ENCODE measurements at places on chromosomes 4 and X. TPM values are rescaled to one million over a fixed set of nuclear protein-coding genes. Genes with fewer than 3 reads are reported as not detected.

Gene PRDM5
- total RNA-seq: not detected

Gene TMEM47
- not detected for total RNA-seq

Gene CYTL1
- not detected for total RNA-seq

Gene LONRF3
- 1.3 TPM for total RNA-seq

Gene SEL1L3
- 113 TPM for total RNA-seq

Gene DUSP21
- total RNA-seq: not detected

Gene VEGFD
- not detected for total RNA-seq

Gene SCLT1
- 25.0 TPM for total RNA-seq

Gene SLC6A14
- total RNA-seq: not detected

Gene PPARGC1A
- not detected for total RNA-seq

Gene NDST4
- not detected for total RNA-seq

DNA sequence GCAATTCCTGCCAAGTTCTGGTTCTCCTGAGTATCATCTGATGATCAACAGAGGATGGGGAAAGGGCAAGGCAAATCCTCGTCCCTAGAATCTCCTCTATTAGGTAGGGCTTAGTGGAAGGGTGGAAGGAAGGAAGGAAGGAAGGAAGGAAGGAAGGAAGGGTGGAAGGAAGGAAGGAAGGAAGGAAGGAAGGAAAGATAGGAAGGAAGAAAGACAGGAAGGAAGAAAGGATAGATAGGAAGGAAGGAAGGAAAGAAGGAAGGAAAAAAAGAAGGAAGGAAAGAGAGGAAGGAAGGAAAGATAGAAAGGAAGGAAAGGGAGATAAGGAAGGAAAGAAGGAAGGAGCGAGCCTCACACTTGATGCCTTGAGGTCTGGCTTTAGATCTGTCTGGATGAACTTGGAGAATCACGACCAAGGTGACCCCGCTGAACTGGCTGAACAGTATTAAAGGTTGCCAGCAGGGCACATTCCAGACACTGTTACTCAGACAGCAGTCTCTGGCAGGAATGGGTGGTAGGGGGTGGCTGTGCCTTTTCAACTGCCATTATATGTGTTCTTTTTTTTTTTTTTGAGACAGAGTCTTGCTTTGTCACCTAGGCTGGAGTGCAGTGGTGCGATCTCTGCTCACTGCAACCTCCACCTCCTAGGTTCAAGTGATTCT lies 57.1 kb downstream of the MAP7D2 start:
- no peaks in the 10 kb centered on the region for H3K36me3 ChIP-seq
- H3K27ac ChIP-seq: no peak overlapping the region
- no peaks in the 10 kb centered on the region for H3K27me3 ChIP-seq
- peaks cover 32% of the 10 kb centered on the region for H3K4me1 ChIP-seq

DNA sequence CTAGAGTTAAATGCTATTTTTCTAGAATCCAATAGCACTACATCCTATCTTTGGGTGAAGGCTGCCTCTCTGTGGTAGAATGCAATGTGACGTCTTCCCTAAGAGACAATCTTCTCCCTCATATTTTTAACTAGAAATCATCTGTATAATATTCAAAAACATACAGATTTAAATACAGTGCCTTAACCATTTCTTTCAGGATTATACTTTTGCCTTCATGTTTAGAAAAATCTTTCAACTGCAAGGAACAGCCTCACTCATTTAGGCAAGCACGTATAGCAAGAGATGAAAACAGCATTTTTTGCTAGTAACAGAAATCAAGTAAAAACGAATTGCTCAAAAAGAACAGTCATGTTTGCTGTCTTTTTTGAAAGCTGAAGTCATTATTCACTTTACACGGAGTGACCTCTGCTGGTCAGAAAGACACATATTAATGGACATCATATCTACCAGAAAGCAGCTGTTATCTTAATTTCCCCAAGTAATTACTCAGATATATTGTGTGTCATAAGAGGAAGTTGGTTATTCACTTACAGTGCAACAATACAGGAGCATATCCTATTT lies 422.3 kb downstream of the STPG2 start:
- no peak overlapping the region for H3K4me3 ChIP-seq
- no peaks in the 10 kb centered on the region for H3K36me3 ChIP-seq
- no peak overlapping the region for H3K27ac ChIP-seq

GRCh38 chr4:156169011-156169410 lies 215.3 kb upstream of the CTSO start:
- no peak for DNase-seq
- no peaks in the 10 kb centered on the region for H3K36me3 ChIP-seq
- H3K4me3 ChIP-seq: no peak overlapping the region
- no peak overlapping the region for H3K27ac ChIP-seq
- H3K27me3 ChIP-seq: no peaks in the 10 kb centered on the region

DNA sequence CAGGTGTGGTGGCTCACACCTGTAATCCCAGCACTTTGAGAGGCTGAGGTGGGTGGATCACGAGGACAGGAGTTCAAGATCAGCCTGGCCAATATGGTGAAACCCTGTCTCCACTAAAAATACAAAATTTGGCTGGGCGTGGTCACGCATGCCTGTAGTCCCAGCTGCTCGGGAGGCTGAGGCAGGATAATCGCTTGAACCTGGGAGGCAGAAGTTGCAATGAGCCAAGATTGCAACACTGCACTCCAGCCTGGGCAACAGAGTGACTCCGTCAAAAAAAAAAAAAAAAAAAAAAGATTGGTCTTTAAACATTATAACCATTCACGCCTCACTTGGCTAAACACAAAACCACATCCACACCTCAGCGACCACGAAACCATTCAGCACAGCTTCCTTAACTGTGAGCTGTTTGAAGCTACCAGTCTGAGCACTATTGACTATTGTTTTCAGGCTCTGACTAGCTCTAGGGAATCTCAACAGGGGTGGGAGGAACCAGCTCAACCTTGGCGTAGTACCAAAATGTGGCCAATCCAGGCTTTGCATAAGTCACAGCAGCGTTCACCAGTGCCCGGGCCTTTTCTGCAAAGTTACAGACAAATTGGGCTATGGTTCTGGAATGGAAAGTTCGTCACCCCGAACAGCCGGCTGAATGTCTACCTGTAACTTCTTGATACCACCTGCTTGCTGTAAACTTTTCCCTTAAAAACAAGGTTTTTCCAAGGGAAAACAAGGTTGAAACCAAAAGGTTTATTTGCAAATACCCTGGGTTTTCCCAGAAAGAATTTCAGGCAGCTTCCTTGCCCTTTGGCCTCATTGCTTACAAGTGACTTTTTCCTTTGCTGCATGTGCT lies 73.6 kb upstream of the DHX15 start:
- H3K27me3 ChIP-seq: peaks cover 32% of the 10 kb centered on the region
- H3K4me3 ChIP-seq: no peak overlapping the region
- H3K4me1 ChIP-seq: peaks cover 5% of the 10 kb centered on the region
- no peak overlapping the region for H3K27ac ChIP-seq

DNA sequence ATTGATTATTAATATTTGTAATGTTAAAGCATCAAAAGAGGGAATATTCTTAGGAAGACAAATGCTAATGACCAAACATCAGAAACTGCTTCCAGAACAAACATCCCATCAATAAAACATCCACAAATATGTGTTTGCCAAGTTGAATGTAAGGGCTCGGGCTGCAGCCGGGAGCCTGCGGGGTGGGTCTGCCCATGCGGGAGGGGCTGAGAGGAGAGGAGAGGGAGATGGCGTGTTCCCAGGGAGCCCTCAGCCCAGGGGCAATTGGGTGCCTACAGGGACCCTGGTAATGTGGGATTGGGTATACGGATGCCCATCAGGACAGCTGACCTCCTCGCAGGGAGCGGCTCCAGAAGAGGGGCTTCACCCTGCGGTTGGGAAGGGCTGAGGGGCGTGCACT lies 38.4 kb upstream of the PSAPL1 start:
- H3K36me3 ChIP-seq: no peaks in the 10 kb centered on the region
- no peak overlapping the region for H3K4me3 ChIP-seq
- no peak overlapping the region for H3K27ac ChIP-seq
- DNase-seq: no peak

DNA sequence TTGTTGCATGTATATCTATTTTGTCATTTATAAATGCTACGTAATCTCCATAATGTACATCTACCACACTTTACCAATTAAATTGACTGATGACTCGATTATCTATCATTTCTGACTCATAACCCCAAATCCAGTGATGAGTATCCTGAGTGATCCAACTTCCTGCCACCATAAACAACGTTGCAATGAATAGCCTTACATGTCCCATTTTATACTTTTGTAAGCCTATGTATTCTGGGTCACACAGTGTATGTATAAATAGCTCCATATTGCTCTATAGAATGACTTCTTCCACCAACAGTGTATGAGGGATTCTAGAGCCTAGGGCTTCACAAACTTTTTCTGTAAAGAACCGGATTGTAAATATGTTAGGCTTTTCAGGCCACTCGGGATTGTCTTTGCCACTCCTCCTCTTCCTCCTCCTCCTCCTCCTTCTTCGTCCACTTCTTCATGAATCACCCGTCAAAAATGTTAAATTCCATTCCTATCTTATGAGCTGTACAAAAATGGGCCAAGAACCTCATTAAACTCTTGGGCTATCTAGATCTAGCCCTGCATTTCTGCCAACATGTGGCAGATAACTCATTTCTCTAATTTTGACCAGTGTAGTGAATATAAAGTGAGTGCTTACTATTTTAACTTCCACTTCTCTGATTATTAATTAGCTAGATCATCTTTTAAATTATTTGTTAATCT lies 672.2 kb upstream of the AMOT start:
- no peaks in the 10 kb centered on the region for H3K4me1 ChIP-seq
- no peaks in the 10 kb centered on the region for H3K36me3 ChIP-seq
- no peaks in the 10 kb centered on the region for H3K27me3 ChIP-seq

GRCh38 chr4:87087420-87087819 lies 133.0 kb downstream of the KLHL8 start:
- no peaks in the 10 kb centered on the region for H3K27me3 ChIP-seq
- no peak overlapping the region for H3K4me3 ChIP-seq
- H3K4me1 ChIP-seq: peaks cover 7% of the 10 kb centered on the region
- DNase-seq: no peak

DNA sequence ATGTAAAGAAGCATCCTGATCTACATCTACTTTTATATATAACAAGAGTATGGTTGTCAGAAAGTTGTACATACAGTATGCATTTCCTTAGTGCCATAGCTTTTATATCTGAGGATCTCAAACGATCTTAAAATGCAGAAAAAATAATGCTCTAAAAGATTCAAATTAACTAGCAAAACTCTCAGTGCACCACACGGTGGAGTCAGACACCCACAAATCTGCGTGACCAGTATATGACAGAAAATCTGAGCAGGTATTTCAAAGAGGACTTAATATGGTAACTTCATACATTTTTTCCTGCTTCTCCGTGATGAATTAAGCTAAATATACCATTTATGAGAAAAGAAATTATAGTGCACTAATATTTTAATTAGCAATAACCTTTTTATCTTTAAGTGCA lies 803.0 kb downstream of the DMD start:
- H3K27ac ChIP-seq: no peak overlapping the region
- DNase-seq: no peak
- no peaks in the 10 kb centered on the region for H3K4me1 ChIP-seq

DNA sequence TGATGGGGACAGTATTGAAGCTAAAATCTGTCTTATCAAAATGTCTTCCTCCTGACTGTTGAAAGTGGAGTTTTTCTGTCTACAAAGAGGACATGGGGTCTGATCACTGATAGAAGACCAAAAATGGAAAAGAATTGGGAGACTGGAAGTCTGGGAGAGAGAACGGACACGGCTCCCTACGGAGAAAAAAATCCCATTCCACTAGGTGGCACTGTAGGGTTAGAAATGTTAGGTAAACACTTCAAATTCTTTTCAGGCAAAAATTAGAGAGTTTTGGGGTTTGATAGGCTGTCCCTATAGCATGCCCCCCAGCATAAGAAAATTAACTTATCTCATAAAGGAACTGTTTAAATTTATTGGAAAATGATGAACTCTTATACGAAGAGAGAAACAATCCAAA lies 200.5 kb downstream of the FAM133A start:
- no peaks in the 10 kb centered on the region for H3K27me3 ChIP-seq
- H3K4me3 ChIP-seq: no peak overlapping the region
- no peak overlapping the region for H3K27ac ChIP-seq

- no peak overlapping the region for H3K4me3 ChIP-seq
- no peaks in the 10 kb centered on the region for H3K36me3 ChIP-seq
- DNase-seq: no peak
- H3K4me1 ChIP-seq: no peaks in the 10 kb centered on the region
Measured at GRCh38 chr4:76363556-76364290, 57.2 kb downstream of the STBD1 start.

DNA sequence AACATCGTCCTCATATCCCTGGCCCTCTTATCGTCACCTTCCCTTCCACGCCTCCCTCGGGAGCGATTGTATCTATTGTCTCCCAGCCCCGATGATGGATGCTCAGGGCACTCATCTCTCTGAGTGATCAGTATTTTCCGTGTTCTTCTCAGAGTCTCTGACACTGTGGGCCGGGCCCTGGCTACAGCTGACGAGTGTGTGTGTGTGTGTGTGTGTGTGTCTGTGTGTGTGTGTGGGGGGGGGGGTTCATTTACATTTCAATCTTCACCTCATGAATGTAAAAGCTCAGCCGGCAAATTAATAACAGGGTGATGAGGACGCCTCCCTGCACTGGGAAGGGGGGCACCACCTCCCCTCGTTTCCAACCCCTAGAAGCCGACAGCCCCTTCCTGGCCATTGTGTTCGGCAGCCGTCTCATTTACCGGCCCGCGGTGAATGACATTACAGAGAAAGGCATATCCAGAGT lies 159.5 kb downstream of the SHOX start:
- no peaks in the 10 kb centered on the region for H3K4me1 ChIP-seq
- no peak for DNase-seq

GRCh38 chr4:176404621-176405020 lies 84.9 kb downstream of the SPCS3 start:
- no peak overlapping the region for H3K27ac ChIP-seq
- H3K4me3 ChIP-seq: no peak overlapping the region
- no peaks in the 10 kb centered on the region for H3K27me3 ChIP-seq
- no peaks in the 10 kb centered on the region for H3K4me1 ChIP-seq
- no peaks in the 10 kb centered on the region for H3K36me3 ChIP-seq

- DNase-seq: no peak
- no peaks in the 10 kb centered on the region for H3K27me3 ChIP-seq
- H3K27ac ChIP-seq: no peak overlapping the region
- no peaks in the 10 kb centered on the region for H3K36me3 ChIP-seq
- H3K4me3 ChIP-seq: no peak overlapping the region
Measured at GRCh38 chr4:125734504-125734903, 419.7 kb downstream of the FAT4 start.

DNA sequence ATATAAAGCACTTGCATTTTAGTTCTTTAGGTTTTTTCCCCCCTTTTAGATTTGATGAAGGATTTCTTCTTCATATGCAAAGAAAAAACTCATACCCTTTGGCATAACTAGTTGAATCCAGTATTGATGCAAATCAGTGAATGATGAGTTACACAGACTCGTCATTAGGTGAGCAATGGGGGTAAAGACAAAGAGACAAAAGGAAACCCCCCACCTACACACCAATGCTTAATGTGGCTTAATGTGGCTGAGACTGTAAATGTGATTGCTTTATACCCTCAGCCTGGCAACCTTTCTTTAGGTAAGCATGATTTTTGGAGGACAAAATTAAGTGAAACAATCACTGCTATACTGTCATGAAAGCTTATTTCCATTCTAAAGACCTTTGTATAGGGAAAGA lies 39.5 kb downstream of the CD40LG start:
- H3K36me3 ChIP-seq: peaks cover 30% of the 10 kb centered on the region
- H3K4me1 ChIP-seq: peaks cover 35% of the 10 kb centered on the region
- DNase-seq: no peak
- H3K4me3 ChIP-seq: no peak overlapping the region
